Stimulated activated CD8-positive, alpha-beta memory T cell treated with anti-CD3 and anti-CD28 coated beads, Interleukin-7, amount 100 ng/mL, for 1 hour (primary cell): ENCODE measurements at places on chromosomes 5 and 9.
A peak's percentile ranks its signal among the peaks of the same experiment; 100 is the strongest.

- DNase-seq: no peak
Measured at GRCh38 chr5:124504081-124504916, 242.1 kb downstream of the ZNF608 start.

DNA sequence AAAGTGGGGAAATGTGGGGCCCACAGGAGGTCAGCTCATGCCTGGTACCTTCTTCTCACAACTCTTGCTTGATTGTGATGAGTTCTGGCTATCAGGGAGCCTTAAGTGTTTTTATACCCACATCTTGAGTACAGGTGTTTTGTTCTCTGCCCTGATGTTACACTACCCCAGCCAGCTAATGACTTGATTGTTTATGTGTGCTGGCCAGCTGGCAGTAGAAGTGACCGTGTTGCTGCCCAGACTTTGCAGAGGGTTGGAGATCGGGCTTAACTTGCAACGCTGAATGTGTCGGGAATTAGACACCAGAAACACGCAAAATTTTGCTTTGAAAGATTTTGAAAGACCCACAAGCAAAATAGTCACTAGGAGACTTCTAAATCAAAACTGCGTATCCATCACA lies 16.9 kb upstream of the ZDHHC11B start:
- no peak for DNase-seq

DNA sequence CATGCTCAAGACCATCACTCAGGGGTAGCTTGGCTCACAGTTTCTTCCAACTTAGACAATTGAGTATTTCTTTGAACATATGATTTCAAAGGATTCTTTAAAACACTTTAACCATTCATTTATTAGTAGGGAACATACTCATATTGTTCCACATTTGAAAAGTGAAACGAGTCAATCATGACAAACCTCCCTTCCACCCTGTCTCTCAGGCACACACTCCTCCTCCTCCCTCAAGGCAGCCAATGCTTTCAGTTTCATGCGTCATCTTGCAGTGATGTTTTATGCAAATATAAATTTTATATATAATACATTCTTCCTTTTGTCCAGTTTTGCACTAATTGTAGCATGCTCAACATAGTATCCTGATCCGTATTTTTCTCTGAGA lies 126.0 kb upstream of the BOD1 start:
- DNase-seq: no peak

DNA sequence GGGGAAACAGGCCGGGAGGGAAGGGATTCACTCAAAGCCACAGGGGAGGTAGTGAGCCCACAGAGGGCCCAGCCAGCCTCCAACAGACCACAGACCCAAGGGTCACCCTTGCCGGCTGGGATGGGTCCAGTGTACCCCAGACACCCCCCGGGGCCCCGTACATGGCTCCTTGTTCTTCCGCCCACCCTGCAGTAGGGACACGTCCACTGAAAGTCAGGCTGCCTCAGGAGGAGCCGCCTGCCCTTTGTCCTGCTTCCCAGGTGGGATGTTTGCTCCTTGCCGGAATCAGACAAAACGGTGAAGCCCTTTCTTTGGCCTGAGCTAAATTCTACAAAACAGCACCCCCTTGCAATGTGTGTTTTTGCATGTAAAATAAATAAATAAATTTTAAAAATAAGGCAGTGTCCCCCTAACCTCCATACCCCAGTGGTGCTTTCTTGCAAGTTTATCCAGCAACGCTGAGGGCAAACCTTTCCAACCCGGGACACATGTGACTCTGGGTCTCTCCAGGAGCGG lies 25.8 kb downstream of the LHX3 start:
- DNase-seq: no peak

DNA sequence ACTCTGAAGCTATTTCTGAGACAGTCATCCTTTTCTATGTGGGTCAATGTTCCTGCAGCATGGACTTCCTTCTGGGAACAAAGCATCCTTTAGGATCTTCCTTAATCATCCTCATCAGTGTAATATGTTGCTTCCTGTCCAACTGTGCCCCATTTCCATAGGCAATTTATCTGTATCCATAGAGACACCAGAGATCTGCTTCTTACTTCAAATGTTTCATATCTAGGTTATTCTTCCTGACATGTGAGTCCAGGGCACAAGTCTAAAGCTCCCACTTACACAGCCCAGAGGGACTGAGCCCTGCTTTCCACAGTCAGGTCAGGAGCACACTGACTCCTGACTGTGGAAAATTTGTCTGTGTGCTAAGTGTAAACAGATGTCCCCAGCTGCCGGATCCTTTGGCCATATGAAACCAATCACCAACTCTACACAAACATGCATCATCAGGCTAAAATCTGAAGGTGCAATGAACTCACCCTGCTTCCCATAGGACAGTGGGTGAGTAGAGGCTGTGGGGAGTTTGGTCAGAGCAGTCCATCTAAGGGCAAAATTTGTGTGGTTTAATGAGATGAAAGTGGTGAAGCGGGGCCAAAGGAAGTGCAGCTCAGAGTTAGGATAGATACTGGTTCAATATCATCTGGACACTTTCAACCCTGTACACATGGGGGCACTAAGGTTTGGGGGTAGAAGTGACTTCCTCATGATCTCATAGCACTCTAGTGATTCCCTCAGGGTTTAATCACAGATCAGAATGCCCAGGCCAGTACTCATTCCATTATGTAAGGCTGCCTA lies 85.2 kb upstream of the TNC start:
- DNase-seq: no peak

DNA sequence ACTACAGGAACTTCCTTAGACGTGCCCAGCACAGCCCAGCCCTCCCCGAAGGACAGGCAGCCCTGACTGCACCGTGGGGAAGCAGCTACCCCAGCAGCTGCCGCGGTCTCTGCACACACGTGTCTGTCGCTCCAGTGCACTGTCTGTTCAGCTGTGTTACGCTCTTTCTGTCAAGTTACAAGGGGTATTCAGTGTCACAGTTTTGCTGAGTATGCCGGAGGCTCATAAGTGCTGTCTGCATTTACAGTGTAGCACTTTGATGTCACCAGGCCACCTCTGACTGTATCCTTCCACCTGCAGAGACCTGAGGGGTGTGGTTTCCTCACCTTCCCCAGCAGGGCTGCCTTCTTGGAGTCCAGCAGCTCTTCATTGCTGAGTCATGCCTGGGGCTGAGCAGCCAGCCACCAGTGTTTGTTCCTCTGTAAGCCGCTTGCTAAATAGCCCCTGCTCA lies 126.8 kb downstream of the EHMT1 start:
- DNase-seq: no peak

DNA sequence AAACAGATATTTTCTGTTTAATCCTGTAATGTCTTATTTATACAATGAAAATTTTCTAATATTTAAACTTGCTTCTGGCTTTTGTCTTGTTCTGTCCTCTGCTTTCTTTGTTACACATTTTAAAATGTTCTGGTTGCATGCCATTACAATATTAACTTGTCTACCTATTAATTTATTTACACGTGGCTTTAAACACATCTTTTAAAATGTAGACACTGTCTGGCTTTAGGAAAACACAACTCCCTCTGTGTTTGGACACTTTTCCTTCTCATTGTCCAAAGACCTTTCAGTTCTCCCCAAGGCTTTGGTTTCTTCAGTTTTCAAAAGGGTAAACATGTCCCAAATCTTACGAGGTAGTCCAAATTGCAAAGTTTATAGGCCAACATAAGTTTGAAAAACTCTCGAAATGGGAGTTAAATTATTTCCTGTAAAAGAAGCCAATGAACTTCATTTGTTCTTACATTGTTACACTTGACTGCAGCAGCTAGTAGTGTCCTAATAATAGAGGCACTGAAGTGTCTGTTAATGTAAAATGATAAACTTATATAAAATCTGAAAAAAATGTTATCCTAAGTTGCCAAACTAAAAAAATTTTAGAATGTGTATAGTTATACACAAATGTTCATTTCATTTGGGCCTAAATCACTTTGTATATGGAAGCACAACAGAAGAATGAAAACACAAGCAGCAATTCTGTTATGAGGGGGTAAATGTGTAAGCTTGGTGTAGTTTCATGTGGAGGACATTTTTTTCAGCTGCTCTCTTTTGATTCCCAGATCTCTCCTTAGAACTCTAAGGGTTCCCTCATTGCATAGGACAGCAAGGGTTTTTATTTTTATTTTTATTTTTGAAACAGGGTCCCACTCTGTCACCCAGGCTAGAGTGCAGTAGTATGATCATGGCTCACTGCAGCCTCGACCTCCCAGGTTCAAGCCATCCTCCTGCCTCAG lies 53.8 kb downstream of the ALDH1A1 start:
- DNase-seq: no peak

DNA sequence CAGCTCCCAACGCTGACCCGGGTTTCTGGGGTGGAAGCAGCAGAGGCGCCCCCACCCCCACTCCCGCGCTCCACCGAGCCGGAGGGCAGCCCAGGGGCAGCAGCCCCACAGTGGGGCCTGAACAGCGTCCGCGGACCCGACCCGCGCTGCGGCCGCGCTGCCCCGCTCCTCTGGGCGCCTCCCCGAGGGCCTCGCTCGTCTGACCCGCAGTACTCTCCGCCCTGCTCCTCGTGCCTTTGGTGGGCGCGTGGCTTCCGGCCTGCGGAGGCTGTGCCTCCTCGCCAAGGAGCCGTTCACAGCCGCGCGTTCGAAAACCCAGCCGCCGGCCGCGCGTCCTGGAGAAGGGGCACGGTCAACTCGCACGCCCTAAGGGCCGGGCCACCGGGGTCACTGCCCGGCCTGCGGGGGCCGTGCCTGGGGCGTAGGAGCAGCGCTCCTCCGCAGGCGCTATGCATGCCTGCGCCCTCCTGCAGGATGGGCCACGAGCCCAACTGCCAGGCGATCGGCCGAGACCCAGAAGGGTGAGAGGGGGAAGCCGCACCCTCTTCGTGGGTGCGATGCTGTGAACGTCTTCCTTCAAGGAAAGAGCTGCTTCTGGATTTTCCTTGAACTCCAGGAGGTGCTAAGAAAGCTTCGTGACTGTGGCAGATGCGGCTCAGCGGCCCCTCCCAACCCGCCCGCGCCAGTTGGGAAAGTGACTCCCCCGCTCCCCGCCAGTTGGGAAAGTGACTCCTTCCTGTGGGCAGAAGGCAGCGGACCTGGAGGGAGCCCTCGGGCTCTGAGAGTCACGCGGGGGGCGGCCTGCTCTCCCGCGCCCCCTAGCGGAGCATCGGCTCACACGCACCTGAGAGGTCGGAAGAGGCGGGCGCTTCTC lies 82.7 kb downstream of the HSD17B3 start:
- DNase-seq: peak; percentile 22
